ENCODE measurements at places on chromosomes 12 and 14.

GRCh38 chr14:67618617-67619063 lies 1.1 kb upstream of the ARG2 start:
- DNase-seq = peak; percentile 78

GRCh38 chr14:69818758-69819191 lies 21.7 kb upstream of the SLC10A1 start:
- DNase-seq = peak; percentile 56

DNA sequence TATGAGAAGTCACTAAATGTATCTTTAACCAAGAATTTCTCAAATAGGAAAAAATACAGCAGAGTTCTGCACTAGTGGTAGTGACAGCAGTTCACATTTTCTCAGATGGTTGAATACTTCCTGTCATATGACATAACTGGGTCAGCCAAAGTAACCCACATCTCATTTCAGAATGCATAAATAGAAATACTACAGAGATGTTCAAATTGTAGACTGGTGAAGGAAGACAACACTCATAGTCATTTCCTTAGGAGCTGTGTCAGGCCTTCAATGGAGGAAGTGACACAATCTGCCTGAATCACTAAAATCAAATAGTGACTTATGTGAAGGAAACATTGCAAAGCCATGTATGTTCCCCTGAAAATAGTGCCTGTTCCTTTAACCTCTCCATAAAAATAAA lies 32.4 kb downstream of the FERMT2 start:
- DNase-seq = no peak

GRCh38 chr14:99809859-99810558 lies 16.8 kb downstream of the EML1 start:
- no peak for DNase-seq

DNA sequence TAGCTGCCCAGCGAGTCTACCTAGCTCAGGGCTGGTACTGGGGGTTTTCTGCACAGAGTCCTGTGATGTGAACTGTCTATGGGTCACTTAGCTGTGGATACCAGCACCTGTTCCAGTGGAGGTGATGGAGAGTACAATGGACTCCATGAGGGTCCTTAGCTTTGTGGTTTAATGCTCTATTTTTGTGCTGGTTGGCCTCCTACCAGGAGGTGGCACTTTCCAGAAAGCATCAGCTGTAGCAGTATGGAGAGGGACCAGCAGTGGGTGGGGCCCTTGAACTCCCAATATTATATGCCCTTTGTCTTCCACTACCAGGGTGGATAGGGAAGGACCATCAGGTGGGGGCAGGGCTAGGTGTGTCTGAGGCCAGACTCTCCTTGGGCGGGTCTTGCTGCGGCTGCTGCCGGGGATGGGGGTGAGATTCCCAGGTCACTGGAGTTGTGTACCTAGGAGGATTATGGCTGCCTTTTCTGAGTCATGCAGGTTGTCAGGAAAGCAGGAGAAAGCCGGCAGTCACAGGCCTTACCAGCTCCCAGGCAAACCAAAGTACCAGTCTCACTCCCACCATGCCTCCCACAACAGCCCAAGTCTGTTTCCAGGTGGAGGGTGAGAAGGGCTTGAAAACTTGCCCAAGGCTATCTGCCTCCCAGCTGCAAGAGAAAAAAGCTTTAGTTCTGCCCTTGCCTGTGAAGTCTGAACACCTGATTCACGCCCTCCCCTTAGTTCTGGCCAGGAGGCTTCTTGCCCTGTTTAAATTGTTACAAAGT lies 163.0 kb upstream of the NUDT4 start:
- no peak for DNase-seq

DNA sequence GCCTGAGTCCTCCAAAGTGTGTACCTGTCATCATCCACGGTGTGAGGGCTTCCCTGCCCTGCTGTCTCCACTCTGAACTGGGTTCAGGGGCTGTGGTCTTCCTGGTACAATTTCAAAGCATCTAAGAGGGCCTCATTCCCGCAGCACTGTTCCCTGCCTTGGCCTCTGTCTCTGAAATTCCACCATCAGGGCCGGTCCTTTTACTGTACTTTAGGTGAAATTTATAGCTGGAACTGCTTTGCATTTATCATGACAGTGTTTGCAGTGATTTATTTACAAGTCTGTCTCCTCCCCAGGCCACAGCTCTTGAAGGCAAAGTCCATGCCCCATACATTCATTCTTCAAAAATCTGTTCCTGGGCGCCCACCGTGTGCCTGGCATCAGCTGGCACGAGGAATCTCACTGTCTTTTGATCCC lies 36.9 kb upstream of the NCOR2 start:
- no peak for DNase-seq

GRCh38 chr14:68911594-68912227 lies 67.4 kb downstream of the ACTN1 start:
- DNase-seq = no peak

DNA sequence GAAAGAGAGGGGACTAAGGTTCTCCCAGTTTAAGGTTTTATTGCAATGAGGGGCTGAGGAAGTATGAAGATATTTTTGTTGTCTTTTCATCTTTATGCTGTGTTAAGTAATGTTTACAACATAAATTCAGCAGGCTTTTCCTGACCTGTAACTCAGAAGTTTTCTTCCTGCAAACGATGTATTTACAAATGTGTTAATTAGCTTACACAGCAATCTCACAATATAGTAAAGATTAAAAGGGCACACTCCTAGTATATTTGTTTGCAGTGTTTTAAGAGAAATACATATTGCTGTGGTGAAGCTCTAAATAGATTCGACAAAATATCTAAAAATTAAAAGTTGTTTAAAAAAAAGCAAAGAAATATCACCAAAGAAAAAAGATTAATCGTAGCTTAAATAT lies 55.7 kb downstream of the OR11H12 start:
- DNase-seq = no peak

GRCh38 chr12:123621619-123622530 lies 11.6 kb downstream of the EIF2B1 start:
- DNase-seq = no peak

GRCh38 chr12:83320350-83320749 lies 633.6 kb downstream of the TMTC2 start:
- no peak for DNase-seq

GRCh38 chr12:29713729-29714128 lies 70.0 kb downstream of the TMTC1 start:
- DNase-seq = no peak

DNA sequence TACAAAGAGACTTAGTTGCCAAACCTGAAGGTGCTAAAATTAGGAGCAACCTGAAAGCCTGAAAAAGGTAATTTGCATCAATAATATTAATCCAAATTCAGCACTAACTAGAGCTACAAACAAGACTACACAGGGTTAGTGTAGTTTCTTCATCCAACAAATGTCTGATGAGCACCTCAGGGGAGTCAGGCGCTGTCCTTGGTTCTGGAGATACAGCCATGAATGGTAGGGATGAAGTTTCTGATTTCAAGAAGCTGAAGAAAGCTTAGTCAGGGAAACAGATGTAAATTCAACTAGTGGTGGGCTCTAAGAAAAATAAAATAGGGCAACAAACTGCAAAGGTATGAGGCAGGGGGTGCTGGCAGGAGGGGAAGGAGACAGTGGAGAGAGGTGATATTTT lies 266.3 kb downstream of the GLT1D1 start:
- no peak for DNase-seq

GRCh38 chr12:114884575-114884974 lies 200.6 kb upstream of the TBX3 start:
- DNase-seq = no peak

GRCh38 chr12:1204581-1205121 lies 213.6 kb downstream of the ERC1 start:
- DNase-seq = no peak

GRCh38 chr12:107662484-107662883 lies 23.1 kb upstream of the PWP1 start:
- no peak for DNase-seq

GRCh38 chr12:49824895-49825294 lies 3.3 kb downstream of the NCKAP5L start:
- no peak for DNase-seq

GRCh38 chr12:128055567-128055966 lies 211.4 kb upstream of the TMEM132C start:
- no peak for DNase-seq

- no peak for DNase-seq
Observed at GRCh38 chr14:35826952-35827416, 846 bp downstream of the BRMS1L start.

- no peak for DNase-seq
Observed at GRCh38 chr12:56590237-56590830, 39.8 kb downstream of the BAZ2A start.

GRCh38 chr12:4975574-4975973 lies 65.9 kb downstream of the KCNA1 start:
- DNase-seq = no peak

GRCh38 chr12:86456241-86456640 lies 200.1 kb upstream of the MGAT4C start:
- DNase-seq = no peak

- DNase-seq = no peak
Observed at GRCh38 chr12:102095677-102096263, 24.1 kb downstream of the NUP37 start.

- DNase-seq = no peak
Observed at GRCh38 chr12:21675096-21675495, 17.5 kb upstream of the LDHB start.

GRCh38 chr12:23803540-23803939 lies 145.9 kb downstream of the SOX5 start:
- DNase-seq = no peak

GRCh38 chr12:64943686-64944085 lies 119.2 kb downstream of the TBC1D30 start:
- no peak for DNase-seq

GRCh38 chr12:43291516-43291915 lies 260.5 kb downstream of the ADAMTS20 start:
- no peak for DNase-seq

DNA sequence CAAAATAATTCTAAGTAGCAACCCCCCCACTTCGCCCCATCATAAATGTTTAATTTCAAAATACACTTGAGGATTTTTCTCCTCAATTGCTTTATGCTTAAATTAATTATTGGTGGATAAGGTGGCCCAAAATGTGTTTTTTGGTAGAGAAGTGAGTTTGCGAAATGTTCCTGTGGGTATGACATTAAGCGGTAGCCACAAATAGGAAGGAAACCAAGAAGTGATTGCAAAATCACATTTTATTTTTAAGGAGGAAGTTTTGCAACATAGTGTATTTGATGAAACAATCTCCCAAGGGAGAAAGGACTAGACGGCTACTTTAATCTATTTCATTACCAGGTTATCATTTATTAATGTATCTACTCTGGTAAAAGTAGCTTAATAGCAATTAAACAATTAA lies 25.5 kb downstream of the SLC25A3 start:
- no peak for DNase-seq

DNA sequence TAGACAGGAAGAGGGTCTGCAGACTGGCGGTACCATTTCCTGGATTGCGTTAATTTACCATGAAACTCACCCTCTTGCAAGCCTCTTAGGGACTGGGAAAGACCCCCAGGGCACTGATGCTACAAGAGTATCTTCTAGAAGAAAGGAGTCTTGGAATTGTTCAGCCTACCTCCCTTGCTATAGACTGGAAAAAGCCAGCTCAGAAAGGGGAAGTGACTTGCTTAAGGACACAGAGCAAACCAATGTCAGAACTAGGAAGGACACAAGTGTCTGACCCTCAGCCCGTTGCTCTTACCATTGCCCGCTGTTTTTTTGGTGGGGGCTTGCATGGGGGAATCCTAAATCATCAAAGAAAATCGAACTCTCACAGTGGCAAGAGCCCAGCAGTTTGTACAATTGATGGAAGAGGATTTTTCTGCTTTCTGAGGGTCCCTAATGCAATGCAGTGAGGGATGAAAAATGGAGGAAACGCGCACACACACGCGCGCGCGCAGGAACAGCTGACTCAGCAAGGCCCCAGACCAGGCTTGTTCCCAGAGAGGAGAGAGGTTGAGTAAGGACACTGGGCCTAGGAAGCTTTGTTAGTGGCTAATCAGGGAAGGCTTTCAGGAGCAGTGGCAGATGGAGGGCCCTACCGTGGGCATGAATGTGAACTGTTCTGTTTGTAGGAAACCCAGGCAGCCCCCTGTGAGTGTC lies 50.9 kb downstream of the RIN3 start:
- DNase-seq = no peak

GRCh38 chr14:86654558-86655184 lies 1124.7 kb downstream of the FLRT2 start:
- DNase-seq = no peak

GRCh38 chr14:54697803-54698202 lies 130.9 kb downstream of the SAMD4A start:
- no peak for DNase-seq

DNA sequence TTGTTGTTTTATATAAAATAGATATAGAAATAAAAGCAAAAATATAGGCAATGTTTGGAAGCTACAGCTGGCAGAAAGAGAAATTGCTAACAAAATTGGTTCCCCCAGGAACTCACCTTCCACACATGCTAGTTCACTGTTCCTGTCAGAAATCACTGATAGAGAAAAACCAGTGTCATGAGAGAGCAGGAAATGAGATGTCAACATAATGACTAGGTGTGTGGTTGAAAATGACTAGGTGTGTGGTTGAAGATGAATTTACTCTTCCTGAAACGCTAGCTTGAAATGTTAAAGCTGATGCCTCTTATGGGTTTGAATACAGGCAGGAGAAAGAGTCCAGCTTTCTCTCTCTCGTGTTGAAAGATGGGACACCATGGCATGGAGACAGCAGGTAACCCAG lies 216.3 kb downstream of the C12orf42 start:
- no peak for DNase-seq

DNA sequence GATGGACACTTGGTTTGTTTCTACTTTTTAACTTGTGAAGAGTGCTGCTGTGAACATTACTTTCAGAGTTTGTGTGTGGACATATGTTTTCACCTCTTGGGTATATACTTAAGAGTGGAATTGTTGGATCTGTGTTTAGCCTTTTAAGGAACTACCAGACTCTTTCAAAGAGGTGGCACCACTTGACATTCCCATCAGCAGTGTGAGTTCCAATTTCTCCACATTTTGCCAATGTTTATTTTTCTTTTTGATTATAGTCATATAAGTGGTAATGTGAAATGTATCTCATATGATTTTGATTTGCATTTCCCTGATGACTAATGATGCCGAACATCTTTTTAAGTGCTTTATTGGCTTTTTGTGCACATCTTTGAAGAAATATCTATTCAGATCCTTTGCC lies 44.8 kb downstream of the ARHGAP5 start:
- no peak for DNase-seq

DNA sequence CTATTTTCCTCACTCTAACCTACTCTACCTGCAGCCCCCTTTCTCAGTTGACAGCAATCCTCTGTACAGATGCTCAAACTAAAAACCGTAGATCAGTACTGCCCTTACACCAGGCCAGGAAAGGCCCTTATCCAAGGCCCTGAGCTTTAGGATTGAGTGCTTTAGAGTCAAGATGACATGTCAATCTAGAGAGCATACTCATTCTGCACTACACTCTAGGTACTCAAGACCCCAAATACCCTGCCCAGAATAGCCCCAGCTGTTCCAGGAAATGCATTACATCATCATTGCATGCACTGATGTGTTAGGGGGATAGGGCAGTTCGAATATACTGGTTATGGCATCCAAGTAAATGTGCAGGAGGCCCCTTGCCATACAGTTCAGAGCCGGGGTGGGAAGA lies 3.5 kb upstream of the PHLDA1 start:
- DNase-seq = no peak

DNA sequence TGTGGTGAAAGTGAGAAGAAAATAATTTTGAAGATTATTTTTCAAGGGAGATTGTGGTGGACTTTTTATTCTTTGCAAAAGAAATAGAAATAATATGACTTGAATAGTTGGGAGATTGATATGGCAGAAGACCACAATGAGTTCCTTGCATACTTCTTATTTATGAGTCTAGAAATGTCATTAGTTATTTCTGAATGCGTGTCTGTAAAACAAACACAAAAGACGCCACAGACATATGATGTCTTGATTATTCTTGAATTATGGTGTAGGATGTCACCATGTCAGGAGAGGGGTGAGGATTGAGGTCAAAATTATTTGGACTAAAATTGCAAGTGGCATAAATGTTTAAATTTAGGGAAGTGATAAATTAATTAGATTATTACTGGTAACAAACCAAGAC lies 440.7 kb upstream of the PDE3A start:
- DNase-seq = no peak
